ENCODE measurements at places on chromosomes 5 and 9. TPM values are rescaled to one million over a fixed set of nuclear protein-coding genes. Genes with fewer than 3 reads are reported as not detected.

DNA sequence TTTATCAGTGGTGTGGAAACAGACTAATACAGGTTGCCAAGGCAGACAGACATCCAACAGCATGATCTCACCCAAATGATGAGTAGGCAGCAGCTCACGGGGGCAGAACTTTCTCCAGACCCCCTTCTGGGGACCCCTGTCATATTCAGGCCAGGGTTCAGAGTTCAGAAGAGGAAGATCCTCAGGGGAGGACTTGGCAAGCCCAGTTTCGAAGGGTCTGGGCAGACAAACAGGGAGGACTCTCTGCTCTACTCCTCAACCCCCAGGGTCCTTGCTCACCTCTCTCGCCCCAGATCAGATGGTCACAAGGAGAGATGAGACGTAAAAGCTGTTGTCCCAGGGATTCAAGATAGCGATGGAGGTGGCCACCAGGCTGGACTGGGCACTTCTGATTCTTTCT is 215.1 kb upstream of the MVB12B start:
- no peak overlapping the region for H3K4me3 ChIP-seq
- H3K36me3 ChIP-seq = no peaks in the 10 kb centered on the region
- no peaks in the 10 kb centered on the region for H3K4me1 ChIP-seq

GRCh38 chr9:105608721-105609598 is 51.0 kb downstream of the FKTN start:
- no peaks in the 10 kb centered on the region for H3K36me3 ChIP-seq

- H3K4me1 ChIP-seq = peaks cover 22% of the 10 kb centered on the region
- no peak overlapping the region for H3K4me3 ChIP-seq
- no peak for DNase-seq
- H3K27ac ChIP-seq = peak overlapping the region; percentile 88
- H3K36me3 ChIP-seq = peaks cover 4% of the 10 kb centered on the region
These were observed 7.1 kb upstream of the PDCD6 start for GRCh38 chr5:264338-264737.

BTNL3 gene
- total RNA-seq = not detected

GRCh38 chr5:159088371-159088770 is 11.3 kb downstream of the EBF1 start:
- no peaks in the 10 kb centered on the region for H3K4me1 ChIP-seq
- H3K27ac ChIP-seq = no peak overlapping the region
- no peak for DNase-seq
- no peaks in the 10 kb centered on the region for H3K27me3 ChIP-seq
- H3K4me3 ChIP-seq = no peak overlapping the region

TMOD1 gene
- total RNA-seq = 2.6 TPM

KIAA0825 gene
- total RNA-seq = 3.6 TPM

DNA sequence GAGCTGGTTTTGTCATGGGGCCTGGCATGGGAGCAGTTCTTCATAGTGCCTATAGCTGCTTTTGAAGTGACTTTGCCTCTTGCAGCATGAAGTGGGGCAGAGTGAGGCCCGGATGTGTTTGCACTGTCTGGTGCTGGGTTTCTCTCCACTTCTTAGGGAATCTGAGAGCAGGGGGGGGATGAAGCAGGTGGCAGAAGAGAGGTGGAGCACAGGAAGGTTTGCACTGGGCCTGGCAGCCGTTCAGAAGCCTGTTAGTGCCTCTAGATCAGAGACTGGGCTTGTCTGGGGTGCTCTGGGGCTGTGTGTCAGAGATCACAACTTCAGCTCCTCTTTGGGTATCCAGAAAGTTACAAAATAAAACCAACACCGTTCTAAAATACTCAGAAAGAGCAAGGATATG is 18.4 kb downstream of the USP20 start:
- H3K4me1 ChIP-seq = no peaks in the 10 kb centered on the region
- no peaks in the 10 kb centered on the region for H3K27me3 ChIP-seq
- peaks cover 6% of the 10 kb centered on the region for H3K36me3 ChIP-seq
- no peak overlapping the region for H3K4me3 ChIP-seq
- DNase-seq = no peak

GRCh38 chr9:94680621-94681020 is 41.3 kb upstream of the FBP1 start:
- no peaks in the 10 kb centered on the region for H3K4me1 ChIP-seq
- H3K27ac ChIP-seq = no peak overlapping the region
- no peak overlapping the region for H3K4me3 ChIP-seq
- H3K27me3 ChIP-seq = no peaks in the 10 kb centered on the region
- no peaks in the 10 kb centered on the region for H3K36me3 ChIP-seq
- no peak for DNase-seq

- no peaks in the 10 kb centered on the region for H3K36me3 ChIP-seq
- peak; percentile 48 for DNase-seq
- no peak overlapping the region for H3K27ac ChIP-seq
These were observed 40.5 kb upstream of the TMC1 start for GRCh38 chr9:72480921-72481320.

PCDHB15 gene
- 1.8 TPM for total RNA-seq

DNA sequence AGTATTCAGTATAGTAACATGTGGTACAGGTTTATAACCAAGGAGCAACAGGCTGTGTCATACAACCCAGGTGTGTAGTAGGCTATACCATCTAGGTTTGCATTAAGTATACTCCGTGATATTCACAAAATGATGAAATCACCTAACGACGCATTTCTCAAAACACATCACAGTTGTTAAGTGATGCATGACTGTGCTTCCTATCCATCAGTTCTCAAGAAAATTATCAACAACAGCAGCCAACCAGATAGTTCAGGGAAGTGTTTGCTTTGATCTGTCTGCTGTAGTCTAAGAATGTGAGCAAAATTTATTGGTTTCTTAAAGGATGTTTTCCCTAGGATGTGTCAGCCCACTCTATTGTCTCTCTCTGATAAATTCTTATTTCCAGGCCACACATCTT is 7.4 kb downstream of the ZBTB26 start:
- no peak for DNase-seq
- no peaks in the 10 kb centered on the region for H3K36me3 ChIP-seq
- H3K27ac ChIP-seq = no peak overlapping the region
- no peaks in the 10 kb centered on the region for H3K4me1 ChIP-seq
- H3K4me3 ChIP-seq = no peak overlapping the region

- no peaks in the 10 kb centered on the region for H3K27me3 ChIP-seq
- H3K4me1 ChIP-seq = no peaks in the 10 kb centered on the region
- H3K27ac ChIP-seq = no peak overlapping the region
- no peak for DNase-seq
- peaks cover 9% of the 10 kb centered on the region for H3K36me3 ChIP-seq
These were observed 98.4 kb downstream of the PHF2 start for GRCh38 chr9:93674580-93675335.

OLFM1 gene
- 2.0 TPM for total RNA-seq

- no peak overlapping the region for H3K27ac ChIP-seq
- H3K36me3 ChIP-seq = no peaks in the 10 kb centered on the region
- H3K4me3 ChIP-seq = no peak overlapping the region
- peak; percentile 63 for DNase-seq
- H3K4me1 ChIP-seq = no peaks in the 10 kb centered on the region
These were observed 143.2 kb downstream of the HMHB1 start for GRCh38 chr5:143955141-143955540.

- no peaks in the 10 kb centered on the region for H3K27me3 ChIP-seq
- no peak overlapping the region for H3K4me3 ChIP-seq
- H3K4me1 ChIP-seq = peaks cover 6% of the 10 kb centered on the region
These were observed 192.2 kb downstream of the C9orf152 start for GRCh38 chr9:110015759-110016158.

DNA sequence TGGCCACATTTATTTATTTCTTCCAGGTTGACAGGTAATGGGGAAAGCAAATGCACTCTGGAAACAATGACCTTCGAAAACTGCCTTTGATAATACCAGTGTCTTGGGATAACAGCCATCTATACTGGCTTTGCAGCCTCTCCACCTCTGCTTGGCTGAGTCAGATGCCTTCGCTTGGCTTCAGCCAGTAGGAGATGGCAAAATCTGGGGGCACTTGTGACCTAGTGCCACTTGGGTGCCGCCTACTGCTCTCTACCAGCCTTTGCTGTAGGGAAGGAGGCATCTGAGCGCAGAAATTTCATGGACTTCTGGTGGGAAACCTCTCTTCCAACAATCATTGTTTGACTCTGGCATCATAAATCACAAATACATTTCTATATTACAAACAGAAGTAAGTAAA is 21.8 kb downstream of the FYB1 start:
- no peaks in the 10 kb centered on the region for H3K4me1 ChIP-seq
- H3K27ac ChIP-seq = no peak overlapping the region
- H3K27me3 ChIP-seq = peaks cover 9% of the 10 kb centered on the region
- no peaks in the 10 kb centered on the region for H3K36me3 ChIP-seq

OGN gene
- total RNA-seq = 1.3 TPM

ESM1 gene
- total RNA-seq = 1.8 TPM

CCDC112 gene
- total RNA-seq = 7.4 TPM

GRCh38 chr5:124630767-124631704 is 115.4 kb downstream of the ZNF608 start:
- H3K4me1 ChIP-seq = peaks cover 29% of the 10 kb centered on the region
- DNase-seq = peak; percentile 57
- H3K4me3 ChIP-seq = no peak overlapping the region
- no peaks in the 10 kb centered on the region for H3K27me3 ChIP-seq
- H3K36me3 ChIP-seq = no peaks in the 10 kb centered on the region

CDH9 gene
- not detected for total RNA-seq

DNA sequence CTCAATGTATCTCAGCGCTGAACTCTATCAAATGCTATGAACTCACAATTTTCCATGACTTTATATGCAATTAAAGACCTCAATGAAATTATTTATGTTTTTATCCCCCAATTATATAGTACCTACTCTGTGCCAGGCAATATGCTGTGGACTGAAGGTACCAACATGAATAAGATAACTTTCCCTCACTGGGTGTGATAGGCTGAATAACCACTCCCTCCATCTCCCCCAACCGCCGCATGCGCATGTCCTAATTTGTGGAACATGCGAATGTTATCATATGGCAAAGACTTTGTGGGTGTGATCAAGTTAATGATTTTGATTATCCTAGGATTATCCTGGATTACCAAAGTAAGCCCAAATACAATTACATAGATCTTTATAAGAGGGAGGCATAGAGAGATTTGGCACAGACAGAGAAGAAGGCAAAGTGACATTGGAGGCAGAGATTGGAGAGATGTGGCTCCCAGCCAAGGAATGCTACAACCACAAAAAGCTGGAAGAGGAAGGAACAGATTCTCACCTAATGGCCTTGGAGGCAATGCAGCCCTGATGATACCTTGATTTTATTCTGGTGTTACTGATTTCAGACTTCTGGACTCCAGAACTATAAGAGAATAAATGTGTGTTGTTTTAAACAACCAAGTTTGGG is 149.1 kb upstream of the VCAN start:
- DNase-seq = no peak
- H3K27me3 ChIP-seq = no peaks in the 10 kb centered on the region
- no peak overlapping the region for H3K27ac ChIP-seq

DNA sequence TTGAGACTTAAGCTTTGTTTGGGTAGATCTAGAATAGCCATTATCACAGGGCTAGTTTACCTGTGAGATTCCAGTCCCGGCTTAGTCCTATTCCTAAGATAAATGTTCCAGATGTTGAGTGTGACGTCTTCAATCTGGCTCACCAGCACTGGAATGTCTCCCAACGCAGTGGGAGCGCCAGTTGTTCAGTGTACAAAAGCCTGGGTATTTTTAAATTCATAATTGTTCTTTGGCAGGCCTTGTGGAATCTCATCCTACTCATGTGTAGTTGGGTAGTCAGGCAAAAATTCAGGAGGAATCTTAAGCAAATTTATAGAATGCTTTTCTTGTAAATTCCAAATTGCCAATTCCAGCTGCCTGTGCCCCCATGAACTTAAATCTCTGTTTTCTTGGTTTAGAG is 272.6 kb upstream of the KCNN2 start:
- H3K4me1 ChIP-seq = no peaks in the 10 kb centered on the region
- no peak overlapping the region for H3K27ac ChIP-seq
- DNase-seq = no peak
- H3K4me3 ChIP-seq = no peak overlapping the region
- H3K36me3 ChIP-seq = no peaks in the 10 kb centered on the region

GRCh38 chr9:91196103-91196950 is 165.4 kb downstream of the AUH start:
- H3K27me3 ChIP-seq = no peaks in the 10 kb centered on the region
- H3K36me3 ChIP-seq = no peaks in the 10 kb centered on the region
- H3K27ac ChIP-seq = peak overlapping the region; percentile 99
- H3K4me1 ChIP-seq = peaks cover 25% of the 10 kb centered on the region
- no peak for DNase-seq

GRCh38 chr5:134982230-134982629 is 14.5 kb downstream of the CATSPER3 start:
- peak; percentile 7 for DNase-seq
- no peak overlapping the region for H3K4me3 ChIP-seq
- no peak overlapping the region for H3K27ac ChIP-seq

Data from fibroblast of lung (primary cell).